ENCODE measurements at places on chromosomes 5 and 9.

DNA sequence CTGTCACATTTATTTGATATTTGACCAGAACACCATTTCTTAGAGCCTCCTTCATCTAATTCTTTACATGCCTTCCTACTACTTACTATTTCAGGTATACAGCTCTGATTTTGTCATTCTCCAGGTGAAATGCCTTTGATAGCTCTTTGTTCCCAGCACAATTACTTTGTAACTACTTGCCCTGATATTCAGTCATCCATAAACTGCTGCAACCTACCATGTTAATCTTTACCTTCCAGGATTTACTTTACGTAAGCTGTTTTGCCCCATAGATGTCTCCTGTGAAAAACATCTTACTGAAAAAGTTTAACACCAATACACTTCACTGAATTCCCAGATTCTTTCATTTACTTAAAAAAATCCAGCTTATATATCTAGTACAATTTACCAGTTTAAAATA is 443.8 kb upstream of the CYLC2 start:
- DNase-seq: no peak

GRCh38 chr9:110135846-110136245 is 72.1 kb downstream of the C9orf152 start:
- no peak for DNase-seq

- no peak for DNase-seq
Observed at GRCh38 chr9:4168526-4168925, 131.3 kb downstream of the GLIS3 start.

DNA sequence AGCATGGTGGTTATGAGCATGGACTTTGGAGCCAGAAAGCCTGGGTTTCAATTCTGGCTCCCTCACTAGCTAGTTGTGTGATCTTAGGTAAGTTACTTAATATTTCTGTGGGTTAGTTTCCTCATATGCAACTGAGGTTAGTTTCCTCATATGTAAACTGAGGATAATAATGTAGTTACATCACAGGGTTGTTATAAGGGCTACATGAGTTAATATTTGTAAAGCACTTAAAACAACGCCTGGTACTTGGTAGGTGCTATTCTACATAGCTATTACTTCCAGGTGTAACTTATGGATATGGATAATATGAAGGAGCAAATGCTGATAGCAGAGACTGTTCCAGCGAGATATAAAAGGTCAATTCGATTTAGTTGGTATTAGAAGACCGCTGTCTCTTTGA is 69.4 kb upstream of the POU5F2 start:
- no peak for DNase-seq

GRCh38 chr9:11632691-11633090 is 1019.9 kb upstream of the PTPRD start:
- DNase-seq: no peak

DNA sequence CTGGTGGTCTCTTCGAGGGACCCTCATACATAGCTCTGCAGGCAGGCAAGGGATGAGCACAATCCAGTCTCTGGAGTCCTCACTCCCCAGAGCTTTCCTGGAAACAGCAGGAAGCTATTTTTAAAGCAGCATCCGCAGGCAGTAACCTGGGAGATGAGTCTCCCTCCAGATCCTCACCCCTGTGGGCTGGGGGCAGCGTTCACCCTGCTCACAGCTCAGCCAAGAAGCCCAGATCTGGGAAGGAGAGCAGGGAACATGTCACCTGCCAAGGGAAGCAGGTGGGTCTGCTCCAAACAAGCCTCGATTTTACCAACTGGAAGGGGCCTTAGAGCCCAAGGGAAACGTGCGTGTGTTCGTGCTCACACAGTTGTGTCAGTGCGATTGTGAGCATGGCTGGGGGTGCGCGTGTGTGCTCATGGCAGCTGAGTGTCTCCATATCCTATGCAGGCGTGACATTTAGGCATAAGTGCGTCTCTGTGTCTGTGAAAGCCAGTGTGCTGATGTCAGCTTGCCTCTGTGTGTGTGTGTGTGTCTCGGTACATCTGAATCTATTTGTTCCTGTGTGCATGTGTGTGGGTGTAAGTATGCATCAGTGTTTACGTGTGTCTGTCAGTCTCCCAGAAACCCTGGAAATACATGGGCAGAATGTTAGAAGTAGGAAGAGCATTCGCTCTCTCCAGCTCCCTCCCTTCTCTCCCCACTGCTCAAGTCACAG is 40.6 kb upstream of the CPLX2 start:
- no peak for DNase-seq

DNA sequence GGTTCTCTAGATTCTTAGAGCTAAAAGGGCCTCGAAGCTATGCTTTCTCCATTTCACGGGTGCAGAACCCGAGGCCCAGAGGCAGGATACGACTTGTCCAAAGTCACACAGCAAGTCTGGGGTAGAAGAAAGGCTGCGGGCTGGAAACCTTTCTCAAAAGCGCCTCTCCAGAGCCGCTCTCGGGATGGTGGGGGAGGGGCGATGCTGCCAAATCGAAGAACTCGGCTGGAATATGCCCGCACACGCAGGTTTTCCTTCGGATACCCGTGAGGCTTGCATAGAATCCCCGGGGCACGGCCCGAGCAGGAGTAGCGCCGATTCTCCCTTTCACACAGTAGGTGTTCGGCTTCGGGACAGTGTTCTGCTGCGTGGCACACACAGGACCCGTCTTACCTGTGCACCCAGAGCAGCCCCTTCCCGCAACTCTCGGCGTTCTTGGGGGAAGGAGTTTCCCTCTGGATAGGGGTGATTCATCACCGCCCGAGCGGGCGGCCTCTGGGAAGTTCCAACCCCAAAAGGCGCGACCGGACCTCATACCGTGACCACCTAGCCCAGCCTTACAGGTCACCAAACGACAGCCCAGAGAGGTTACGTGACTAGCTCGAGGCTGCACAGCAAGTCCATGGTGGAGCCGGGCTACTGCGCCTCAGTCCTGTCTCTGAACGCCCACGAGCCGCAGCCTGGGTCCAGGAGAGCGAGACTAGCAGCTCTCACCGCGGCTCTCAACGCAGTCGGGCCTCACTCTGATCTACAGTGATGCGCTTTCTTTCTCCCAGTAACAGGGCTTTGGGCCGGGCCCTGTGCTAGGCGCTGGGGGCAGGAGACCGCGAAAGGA is 4.1 kb downstream of the PAX5 start:
- peak; percentile 40 for DNase-seq

DNA sequence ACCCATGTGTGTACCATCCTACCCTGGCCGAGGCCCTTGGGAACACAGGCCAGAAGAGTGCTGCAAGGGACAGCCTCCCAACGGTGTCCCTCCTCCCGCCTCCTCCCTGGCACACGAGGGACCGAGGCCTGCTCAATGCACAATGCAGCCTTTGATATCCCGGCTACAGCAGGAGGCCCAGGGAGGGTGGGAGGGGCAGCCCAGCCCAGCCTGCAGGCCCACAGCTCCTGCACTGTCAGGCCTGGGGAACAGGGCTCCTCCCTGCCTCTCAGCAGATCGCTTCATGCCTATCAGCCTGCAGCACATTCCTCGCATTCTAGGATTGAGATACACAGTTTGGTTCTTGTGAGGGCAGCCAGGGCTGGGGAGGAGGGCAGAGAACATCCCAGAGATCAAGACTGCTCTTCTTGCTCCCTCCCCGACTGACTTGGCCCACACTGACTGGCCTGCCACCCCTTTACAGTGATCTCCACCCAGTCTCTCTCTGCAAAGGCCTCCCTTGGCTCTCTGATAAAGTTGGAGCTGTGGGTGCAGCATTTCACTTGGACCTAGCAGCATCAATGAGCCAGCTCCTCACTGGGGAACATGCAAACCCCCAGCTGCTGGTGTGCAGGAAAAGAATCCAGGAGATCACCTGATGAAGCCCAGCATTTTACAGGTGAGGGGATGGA is at the start of gene SH3TC2:
TSS of gene SH3TC2 (minus strand) at position 46 of the 671 bp plus-strand sequence. CDS start at position 6, 40 bp downstream.
- DNase-seq: no peak

- DNase-seq: no peak
Observed at GRCh38 chr5:146548781-146549449, 32.9 kb upstream of the GPR151 start.

DNA sequence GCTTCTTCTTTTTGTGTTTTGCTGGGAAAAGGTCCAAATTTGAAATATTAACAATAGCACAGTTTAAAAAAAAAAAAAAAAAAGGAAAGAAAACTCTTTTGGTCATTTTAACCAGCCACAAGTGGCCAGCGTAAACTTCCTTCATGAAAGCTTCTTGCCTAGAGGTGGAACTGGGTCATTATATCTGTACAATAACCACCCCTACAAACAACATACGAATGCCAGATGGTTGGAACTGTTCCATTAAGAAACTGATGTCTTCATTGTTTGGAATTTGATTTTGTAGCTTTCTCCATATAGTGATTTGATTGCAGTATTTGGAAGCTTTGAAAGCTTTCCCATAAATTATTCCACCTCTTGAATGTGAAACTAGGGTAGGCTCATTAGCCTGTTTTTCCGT is 18.3 kb upstream of the LPAR1 start:
- DNase-seq: no peak

DNA sequence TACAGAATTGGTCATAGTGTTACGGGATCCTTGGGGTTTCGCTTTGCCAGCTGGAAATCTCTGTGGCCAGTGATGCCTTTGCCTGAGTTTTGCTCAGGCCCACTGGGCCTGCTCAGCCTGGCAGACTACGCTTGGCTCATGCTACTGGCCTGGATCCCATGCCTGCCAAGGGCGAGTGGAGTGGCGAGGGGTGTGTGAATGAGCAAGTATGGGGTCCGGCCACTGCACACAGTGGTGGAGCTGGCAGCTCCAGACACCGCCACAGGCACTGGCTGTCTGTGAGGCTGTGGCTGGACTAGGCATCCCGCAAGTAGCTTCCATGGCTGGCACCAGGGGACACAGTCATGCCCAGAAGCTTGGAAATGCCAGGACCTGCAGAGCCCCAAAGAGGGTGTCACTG is 240.3 kb downstream of the ARRDC3 start:
- no peak for DNase-seq

- no peak for DNase-seq
Observed at GRCh38 chr5:149229298-149229937, 42.2 kb upstream of the AFAP1L1 start.

- DNase-seq: no peak
Observed at GRCh38 chr9:69619233-69619632, 52.9 kb downstream of the APBA1 start.

DNA sequence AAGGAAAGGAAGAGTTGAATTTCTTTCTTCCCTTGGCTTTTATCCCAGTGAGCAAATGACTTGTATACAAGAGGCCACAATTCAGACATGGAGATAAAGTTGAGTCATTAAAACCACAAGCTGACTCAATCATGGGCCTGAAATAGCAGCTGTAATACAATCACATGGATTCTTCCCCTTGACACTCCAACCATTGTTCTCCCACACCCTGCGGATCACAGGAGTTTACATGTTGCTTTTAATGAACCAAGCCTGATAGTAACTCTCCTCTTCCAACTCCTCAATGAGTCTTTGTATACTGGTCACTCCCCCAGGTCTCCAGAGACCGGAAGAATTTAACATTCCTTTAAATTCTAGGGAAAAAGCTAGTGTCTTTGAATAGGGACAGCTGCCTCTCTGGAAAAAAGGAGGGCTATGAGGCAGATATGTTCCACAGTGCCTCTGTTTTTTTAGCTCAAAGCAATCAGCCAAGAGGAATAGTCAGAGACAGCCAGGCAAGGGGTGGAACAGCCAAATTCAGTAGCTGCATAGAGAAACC is 32.4 kb downstream of the PCDHGC5 start:
- no peak for DNase-seq

DNA sequence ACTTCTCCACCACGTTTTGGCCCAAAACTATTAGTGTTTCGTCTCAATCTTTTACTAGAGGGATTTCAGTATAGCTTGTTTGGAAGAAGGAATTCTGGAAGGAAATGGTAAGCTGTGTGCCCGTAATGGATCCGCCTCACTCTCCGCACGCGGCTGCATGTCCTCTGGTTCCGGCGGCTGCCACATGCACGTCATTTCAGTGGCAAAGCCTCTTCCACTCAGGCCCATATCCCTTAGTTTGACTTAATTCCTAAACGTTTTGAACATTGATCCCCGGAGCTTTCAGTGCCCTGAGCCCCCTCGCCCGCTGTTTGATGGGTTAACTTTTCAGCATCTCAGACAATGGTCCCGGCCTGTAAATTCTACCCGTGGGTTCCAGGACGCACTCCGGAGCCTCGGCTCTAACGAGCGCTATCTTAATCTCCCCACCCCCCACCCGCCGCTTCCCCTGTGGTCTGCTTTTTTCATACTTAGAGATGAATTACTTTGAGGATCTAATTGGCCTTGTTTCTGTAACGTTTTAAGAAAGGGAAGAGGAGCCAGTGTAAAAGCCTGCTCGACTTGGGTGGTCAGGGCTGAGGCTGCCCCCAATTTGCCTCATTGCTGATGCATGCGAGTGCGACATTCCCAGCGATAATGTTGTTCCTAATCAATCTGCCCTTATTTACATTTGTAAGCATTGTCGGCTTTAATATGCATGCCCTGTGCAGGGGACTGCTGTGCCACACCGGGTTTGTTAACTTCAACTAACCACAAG is 4.6 kb downstream of the PTCH1 start:
- no peak for DNase-seq

DNA sequence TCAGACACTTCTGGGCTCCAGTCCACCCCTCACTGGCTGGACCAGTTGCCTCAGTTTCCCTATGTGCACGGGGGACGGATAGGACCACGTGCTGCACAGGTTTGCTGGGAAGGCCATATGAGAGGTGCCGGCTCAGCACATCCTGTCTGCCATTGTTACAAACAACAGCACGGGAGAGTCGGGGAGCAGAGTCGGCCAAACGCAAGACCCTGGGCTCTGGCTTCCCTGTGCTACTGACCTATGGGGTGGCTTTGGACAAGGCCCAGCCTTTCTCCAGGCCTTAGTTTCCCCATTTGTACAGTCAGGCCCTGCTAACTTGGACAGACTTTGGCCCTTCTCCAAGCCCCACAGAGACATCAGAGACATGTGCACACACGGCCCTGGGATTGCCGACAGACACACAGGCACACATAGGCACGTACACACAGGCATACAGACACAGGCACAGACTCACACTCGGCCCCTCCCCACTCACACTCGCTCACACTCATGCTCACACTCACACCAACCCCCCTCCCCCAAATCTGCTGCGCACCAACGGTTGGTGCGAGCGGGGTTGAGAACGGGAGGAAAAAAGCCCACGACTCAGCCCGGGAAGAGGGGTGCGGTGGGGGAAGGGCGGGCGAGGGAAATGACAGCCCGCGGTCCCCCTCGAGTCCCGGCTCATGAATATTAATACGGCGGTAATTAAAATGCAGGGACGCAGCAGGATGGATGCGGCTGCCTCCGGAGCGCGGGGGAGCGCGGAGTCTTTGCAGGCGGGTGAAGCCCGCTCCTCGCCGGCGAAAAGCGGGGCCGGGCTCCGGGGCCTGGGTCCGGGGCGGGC is 133.0 kb downstream of the C9orf50 start:
- no peak for DNase-seq

- DNase-seq: no peak
Observed at GRCh38 chr9:133944746-133945135, 47.4 kb downstream of the VAV2 start.
